ENCODE measurements at places on chromosomes 6 and 20. TPM values are rescaled to one million over a fixed set of nuclear protein-coding genes. Genes with fewer than 3 reads are reported as not detected.

The PRPF6 gene
- total RNA-seq, result 53.0 TPM

The VIP gene
- total RNA-seq, result not detected

The GTSF1L gene
- not detected for total RNA-seq

The ADAM33 gene
- total RNA-seq, result not detected

The LMBRD1 gene
- total RNA-seq, result 15.9 TPM
